ENCODE measurements at places on chromosomes 7 and 10. TPM values are rescaled to one million over a fixed set of nuclear protein-coding genes. Genes with fewer than 3 reads are reported as not detected.
A peak's percentile ranks its signal among the peaks of the same experiment; 100 is the strongest.

The SEC61A2 gene
- 15.7 TPM for total RNA-seq

DNA sequence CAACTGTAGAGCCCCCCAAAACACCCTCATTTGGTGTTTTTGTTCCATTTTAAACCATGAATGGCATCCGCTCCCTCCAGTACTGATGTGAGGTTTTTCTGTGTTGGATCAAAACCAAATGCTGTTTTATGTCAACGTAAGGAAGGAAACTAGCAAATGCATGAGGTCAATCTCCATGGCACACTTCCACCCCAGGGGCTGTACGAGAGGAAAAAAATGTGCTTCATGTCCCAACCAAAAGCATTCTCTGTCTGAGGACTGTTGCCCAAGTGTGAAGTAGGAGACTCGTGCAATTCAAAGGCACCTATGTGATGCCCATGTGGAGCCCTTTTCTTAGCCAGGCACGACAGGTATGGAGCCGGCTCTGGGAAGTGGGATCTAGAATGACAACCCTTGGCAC lies 180.3 kb upstream of the MKI67 start:
- no peaks in the 10 kb centered on the region for H3K27me3 ChIP-seq
- no peak overlapping the region for H3K4me3 ChIP-seq
- no peaks in the 10 kb centered on the region for H3K4me1 ChIP-seq
- no peak overlapping the region for H3K27ac ChIP-seq
- DNase-seq = no peak

The SOSTDC1 gene
- total RNA-seq = not detected

The MPP7 gene
- total RNA-seq = 36.1 TPM

GRCh38 chr7:81611040-81611439 lies 158.8 kb downstream of the HGF start:
- no peaks in the 10 kb centered on the region for H3K4me1 ChIP-seq
- no peaks in the 10 kb centered on the region for H3K27me3 ChIP-seq
- H3K4me3 ChIP-seq = no peak overlapping the region
- DNase-seq = no peak
- H3K27ac ChIP-seq = no peak overlapping the region

- no peak overlapping the region for H3K4me3 ChIP-seq
- no peaks in the 10 kb centered on the region for H3K27me3 ChIP-seq
- no peaks in the 10 kb centered on the region for H3K4me1 ChIP-seq
Observed at GRCh38 chr7:40197527-40197926, 62.7 kb downstream of the SUGCT start.

The ZC3HAV1 gene
- 138 TPM for total RNA-seq

The LIPK gene
- total RNA-seq = not detected

DNA sequence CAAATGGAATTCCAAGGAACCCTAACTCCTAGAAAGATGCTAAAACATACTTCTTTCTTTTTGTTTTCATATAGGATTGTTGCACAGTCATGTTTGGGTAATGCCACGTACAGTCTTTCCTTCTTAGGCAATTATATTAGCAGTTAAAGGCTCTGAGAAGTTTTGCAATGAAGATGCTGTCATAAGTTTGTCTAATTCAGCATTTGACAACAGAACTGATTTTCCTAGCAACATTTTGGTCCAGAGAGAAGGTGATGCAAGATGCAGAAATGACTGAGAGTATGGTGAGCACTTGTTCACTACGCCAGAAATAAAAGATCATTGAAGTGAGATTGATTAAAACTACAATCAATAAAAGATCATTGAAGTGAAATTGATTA lies 184.0 kb upstream of the PLXNA4 start:
- H3K27ac ChIP-seq = no peak overlapping the region
- H3K27me3 ChIP-seq = no peaks in the 10 kb centered on the region
- H3K4me1 ChIP-seq = no peaks in the 10 kb centered on the region

The GRM8 gene
- not detected for total RNA-seq

GRCh38 chr7:120052884-120053382 lies 220.0 kb upstream of the KCND2 start:
- no peak overlapping the region for H3K4me3 ChIP-seq
- no peak overlapping the region for H3K27ac ChIP-seq
- H3K36me3 ChIP-seq = no peaks in the 10 kb centered on the region
- DNase-seq = no peak

The TUBAL3 gene
- not detected for total RNA-seq

- DNase-seq = no peak
- H3K4me3 ChIP-seq = no peak overlapping the region
- H3K27me3 ChIP-seq = no peaks in the 10 kb centered on the region
- no peaks in the 10 kb centered on the region for H3K36me3 ChIP-seq
- no peaks in the 10 kb centered on the region for H3K4me1 ChIP-seq
Observed at GRCh38 chr7:28627263-28627653, 214.9 kb downstream of the CREB5 start.

The STK31 gene
- 1.6 TPM for total RNA-seq

DNA sequence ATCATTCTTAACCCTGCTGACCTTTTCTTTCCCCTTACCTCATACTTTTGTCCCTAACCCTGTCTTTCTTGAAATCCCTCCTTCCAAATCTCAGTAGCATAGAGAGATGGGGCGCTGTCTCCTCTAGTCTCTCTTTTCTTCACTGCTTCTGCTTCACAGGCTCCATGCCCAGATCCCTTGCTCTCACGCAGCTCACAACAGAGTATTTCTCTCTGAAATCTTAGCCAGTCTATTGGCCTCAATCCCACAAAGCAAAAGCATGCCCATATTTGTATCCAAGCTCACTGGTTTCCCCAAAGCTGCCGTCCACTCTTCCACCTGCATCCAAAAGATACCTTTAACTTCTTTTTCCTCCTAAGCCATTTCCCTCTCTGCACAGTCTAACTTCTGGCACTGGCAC lies 526.8 kb downstream of the PLXDC2 start:
- DNase-seq = no peak
- H3K27me3 ChIP-seq = no peaks in the 10 kb centered on the region
- H3K4me3 ChIP-seq = no peak overlapping the region
- H3K4me1 ChIP-seq = no peaks in the 10 kb centered on the region
- H3K36me3 ChIP-seq = no peaks in the 10 kb centered on the region

DNA sequence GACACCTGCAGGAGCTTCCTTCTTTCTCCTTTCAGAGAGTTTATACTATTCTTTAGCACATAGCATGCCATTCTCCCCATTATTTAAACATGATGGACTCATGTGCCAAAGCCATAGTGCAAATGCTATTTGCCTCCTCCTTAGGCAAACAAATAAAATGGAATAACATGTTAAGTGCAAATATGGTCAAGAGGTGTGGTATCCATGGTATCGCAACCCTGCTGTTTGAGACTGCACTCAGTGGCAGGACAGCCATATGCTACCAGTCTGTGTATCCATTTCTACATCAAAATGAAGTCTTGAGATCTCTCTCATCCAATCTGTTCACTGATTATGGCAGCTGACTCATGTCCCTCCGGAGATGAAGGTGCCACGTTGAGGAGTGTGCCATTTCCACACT lies 22.8 kb downstream of the HEPACAM2 start:
- no peak for DNase-seq
- no peaks in the 10 kb centered on the region for H3K4me1 ChIP-seq
- no peak overlapping the region for H3K4me3 ChIP-seq
- H3K27ac ChIP-seq = no peak overlapping the region
- peaks cover 3% of the 10 kb centered on the region for H3K27me3 ChIP-seq

The PRF1 gene
- total RNA-seq = 198 TPM

DNA sequence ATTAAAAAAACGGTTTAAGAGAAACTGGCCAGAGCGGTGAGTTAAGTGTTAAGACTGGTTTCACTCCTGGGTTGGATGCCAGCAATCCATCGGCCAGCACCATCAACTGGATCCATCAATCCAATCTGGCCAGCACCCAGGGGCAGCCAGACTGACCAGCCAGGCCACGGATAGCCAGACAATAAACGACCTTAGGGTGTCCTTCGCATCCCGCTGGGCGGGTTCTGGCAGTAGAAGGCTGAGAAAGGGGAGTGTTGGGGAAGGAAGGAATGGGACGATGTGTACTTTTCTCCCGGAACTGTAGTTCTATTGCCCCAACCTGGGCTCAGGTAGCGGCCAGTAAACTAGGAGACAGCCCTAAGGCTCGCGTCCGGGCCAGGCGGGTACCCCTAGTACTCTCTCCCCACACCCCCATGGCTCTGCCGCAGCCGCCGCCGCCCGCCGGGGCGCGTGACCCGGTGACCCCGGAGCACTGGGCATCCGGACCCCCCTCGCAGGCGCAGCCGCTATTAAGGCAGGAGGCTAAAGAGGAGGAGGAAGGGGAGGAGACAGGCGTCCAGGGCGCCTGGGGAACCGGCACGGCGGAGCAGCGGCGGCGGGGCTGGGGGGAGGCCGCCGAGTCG lies at the start of gene CASD1:
TSS of gene CASD1 (plus strand) at position 546 of the 623 bp plus-strand sequence. CDS start 276 bp downstream, outside the sequence.
- peak within 1 kb of the TSS; percentile 90 for H3K27ac ChIP-seq
- H3K27me3 ChIP-seq = no peaks in the 10 kb centered on the region
- no peaks in the 10 kb centered on the region for H3K36me3 ChIP-seq
- H3K4me1 ChIP-seq = peaks cover 22% of the 10 kb centered on the region
- peak within 1 kb of the TSS; percentile 74 for H3K4me3 ChIP-seq

- H3K4me1 ChIP-seq = peaks cover 22% of the 10 kb centered on the region
- no peak for DNase-seq
- H3K27ac ChIP-seq = no peak overlapping the region
- no peaks in the 10 kb centered on the region for H3K27me3 ChIP-seq
- H3K4me3 ChIP-seq = no peak overlapping the region
Observed at GRCh38 chr7:98930921-98931320, 52.6 kb downstream of the TRRAP start.

DNA sequence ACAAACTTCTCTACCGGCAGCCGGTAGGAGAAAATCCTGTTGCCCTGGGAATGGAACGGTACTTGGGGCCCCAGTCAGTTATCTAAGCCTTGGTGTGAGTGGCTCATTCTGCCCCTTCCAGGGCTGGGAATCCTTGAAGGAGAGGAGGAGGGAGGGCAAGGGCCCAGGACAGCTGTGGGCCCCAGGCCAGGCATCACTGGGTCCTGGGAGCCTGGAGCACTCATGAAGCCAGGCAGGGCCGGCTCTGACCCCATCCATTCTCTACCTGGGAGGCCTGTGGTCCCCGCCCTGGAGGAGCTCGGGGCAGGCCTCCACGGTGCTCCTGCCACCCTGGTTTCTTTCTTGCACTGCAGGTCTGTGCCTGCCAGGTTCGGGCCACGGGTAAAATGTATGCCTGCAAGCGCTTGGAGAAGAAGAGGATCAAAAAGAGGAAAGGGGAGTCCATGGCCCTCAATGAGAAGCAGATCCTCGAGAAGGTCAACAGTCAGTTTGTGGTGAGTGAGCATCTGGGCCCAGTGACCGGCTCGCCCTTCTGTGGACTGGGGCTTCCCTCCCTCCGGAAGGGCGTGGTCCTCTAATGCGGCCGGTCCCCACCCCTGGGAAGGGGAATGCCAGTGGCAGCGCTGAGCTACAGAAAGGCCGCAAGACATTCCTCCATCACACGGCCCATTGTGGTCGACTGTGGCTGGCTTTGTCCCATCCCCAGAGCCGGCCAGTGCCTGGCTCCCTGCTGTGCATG lies 111.3 kb downstream of the RGS10 start:
- no peak for DNase-seq
- peaks cover 12% of the 10 kb centered on the region for H3K36me3 ChIP-seq

- H3K4me3 ChIP-seq = no peak overlapping the region
- no peaks in the 10 kb centered on the region for H3K27me3 ChIP-seq
- no peak overlapping the region for H3K27ac ChIP-seq
- no peaks in the 10 kb centered on the region for H3K4me1 ChIP-seq
Observed at GRCh38 chr10:34403512-34403911, 411.6 kb downstream of the PARD3 start.

DNA sequence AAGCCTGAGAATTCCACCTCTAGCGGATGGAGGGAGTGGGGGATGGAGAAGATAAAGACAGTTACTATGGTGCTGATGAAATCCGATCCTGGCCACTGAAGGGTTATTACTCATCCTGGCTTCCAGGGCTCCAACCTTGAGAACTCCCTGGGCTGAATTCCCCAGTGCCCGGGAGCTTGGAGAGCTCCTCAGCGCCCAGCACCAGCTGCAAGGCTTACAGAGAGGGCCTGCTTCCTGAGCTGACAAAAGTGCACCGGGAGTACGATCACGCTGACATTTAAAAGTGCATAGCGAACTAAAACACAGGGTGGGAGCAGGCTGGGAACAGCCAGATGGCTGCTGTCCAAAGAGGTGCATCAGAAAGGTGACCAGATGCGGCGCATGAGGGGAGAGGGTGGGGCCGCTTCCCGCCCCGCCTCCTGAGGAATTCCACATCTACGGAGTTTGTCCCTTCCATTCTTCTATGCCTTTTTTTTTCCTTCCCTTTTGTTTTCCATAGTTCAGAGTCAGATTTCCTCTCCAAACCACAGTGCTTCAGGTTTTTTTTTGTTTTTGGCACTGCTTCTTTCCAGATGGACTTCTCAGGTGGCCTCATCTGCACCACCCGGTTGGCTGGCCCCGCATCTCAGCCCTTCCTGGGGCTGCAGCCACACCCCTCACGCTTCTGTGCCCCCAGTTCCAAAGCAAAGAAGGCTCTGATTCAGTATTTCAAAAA lies 62.4 kb upstream of the MKRN1 start:
- H3K36me3 ChIP-seq = no peaks in the 10 kb centered on the region
- no peak overlapping the region for H3K4me3 ChIP-seq
- no peaks in the 10 kb centered on the region for H3K27me3 ChIP-seq
- DNase-seq = no peak
- no peak overlapping the region for H3K27ac ChIP-seq

- no peaks in the 10 kb centered on the region for H3K27me3 ChIP-seq
- no peaks in the 10 kb centered on the region for H3K36me3 ChIP-seq
- DNase-seq = no peak
- H3K4me3 ChIP-seq = no peak overlapping the region
- H3K27ac ChIP-seq = no peak overlapping the region
Observed at GRCh38 chr7:95601316-95601715, 5.0 kb upstream of the PDK4 start.

- DNase-seq = no peak
- no peaks in the 10 kb centered on the region for H3K36me3 ChIP-seq
- no peak overlapping the region for H3K27ac ChIP-seq
- H3K27me3 ChIP-seq = peaks cover 9% of the 10 kb centered on the region
- no peaks in the 10 kb centered on the region for H3K4me1 ChIP-seq
Observed at GRCh38 chr7:27141923-27142579, 1.4 kb downstream of the HOXA5 start.

DNA sequence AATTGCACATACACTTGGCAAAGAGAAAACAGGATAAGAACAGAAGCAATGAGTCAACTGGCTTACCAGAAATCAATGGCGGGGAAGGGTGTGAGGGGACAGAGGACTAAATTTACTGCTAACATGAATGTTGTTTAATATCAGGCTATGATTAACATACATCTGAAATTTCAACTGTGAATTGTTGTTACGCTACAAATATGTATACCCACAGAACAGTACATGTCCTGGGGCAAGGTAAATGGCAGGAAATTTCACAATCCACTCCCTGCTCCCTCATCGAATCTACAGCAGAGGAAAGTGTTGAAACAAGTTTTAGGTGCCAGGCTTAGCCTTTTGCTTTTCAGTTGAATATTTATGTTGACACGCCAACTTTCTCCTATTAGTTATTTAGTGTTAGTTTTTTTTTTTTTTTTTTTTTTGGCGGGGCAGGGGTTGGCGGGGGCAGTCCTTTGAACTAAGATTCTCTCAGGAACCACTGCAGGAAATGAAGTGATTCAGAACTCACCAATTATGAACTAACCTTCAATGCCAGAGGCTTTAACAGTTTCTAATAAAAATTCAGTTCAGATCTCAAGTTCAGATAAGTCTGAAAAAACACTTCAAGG lies 99.0 kb downstream of the UBE2H start:
- H3K4me3 ChIP-seq = no peak overlapping the region
- peaks cover 3% of the 10 kb centered on the region for H3K4me1 ChIP-seq
- no peaks in the 10 kb centered on the region for H3K27me3 ChIP-seq
- H3K36me3 ChIP-seq = peaks cover 3% of the 10 kb centered on the region
- H3K27ac ChIP-seq = no peak overlapping the region

The CTAGE4 gene
- total RNA-seq = 1.2 TPM

The GIMAP5 gene
- total RNA-seq = 212 TPM

The UROS gene
- total RNA-seq = 28.9 TPM

- no peaks in the 10 kb centered on the region for H3K4me1 ChIP-seq
- DNase-seq = no peak
- H3K36me3 ChIP-seq = no peaks in the 10 kb centered on the region
Observed at GRCh38 chr10:81570878-81571794, 303.9 kb upstream of the NRG3 start.

The TCAF2 gene
- 22.8 TPM for total RNA-seq

Data from naive thymus-derived CD4-positive, alpha-beta T cell (primary cell).